ENCODE measurements at places on chromosomes 2 and 18.
A peak's percentile ranks its signal among the peaks of the same experiment; 100 is the strongest.

- no peak for DNase-seq
These were observed 15.2 kb downstream of the PAX3 start for GRCh38 chr2:222283634-222284033.

- no peak for DNase-seq
These were observed 41.3 kb upstream of the YPEL5 start for GRCh38 chr2:30105556-30105955.

DNA sequence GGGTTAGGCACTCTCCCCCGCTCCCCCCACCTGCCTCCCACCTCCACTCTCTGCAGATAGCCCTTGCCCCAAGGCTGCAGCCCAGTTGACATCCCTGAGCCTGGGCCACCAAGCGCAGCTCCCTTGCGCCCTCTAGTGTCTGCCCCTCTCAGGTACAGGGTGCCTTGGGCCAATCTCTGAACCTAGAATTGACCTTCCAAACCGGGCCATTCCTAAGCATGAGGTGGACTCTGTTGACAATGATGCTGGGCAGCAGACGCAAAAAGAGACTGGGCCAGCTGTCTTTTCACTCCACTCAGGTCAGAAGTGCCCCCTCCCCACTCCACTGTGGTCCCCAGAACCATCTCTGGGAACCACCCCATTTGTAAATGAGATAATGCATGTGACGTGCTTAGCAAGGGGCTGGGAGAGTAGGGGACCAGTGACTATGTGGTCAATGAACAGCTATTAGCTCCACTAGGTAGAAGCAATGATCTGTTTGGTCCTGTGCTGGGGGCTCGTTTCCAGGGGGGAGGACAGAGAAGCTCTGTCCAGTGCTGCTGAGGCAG is 43.3 kb upstream of the PLB1 start:
- DNase-seq, result peak; percentile 70

DNA sequence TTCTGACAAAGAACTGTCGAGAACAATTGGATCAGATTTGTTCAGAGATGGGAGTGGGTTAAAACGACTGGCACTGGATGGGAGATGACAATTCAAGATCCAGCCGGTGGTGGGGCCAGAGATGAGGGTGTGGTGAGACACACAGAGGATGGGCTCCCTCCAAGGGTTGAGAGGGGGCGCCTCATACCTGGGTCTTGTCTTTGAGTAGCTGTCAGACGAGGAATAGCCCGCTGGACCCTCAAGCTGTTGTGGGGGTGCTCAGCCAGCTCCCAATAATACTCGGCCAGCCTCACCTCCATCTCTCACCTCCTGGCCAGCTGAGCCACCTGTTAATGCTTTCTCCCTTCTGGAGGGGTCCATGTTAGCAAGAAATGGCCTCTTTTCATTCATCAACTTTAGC is 14.0 kb downstream of the INPP5D start:
- no peak for DNase-seq

GRCh38 chr18:64210401-64210949 is 61.6 kb upstream of the LINC00305 start:
- DNase-seq, result no peak

GRCh38 chr2:152549423-152549822 is 167.8 kb downstream of the PRPF40A start:
- DNase-seq, result no peak

DNA sequence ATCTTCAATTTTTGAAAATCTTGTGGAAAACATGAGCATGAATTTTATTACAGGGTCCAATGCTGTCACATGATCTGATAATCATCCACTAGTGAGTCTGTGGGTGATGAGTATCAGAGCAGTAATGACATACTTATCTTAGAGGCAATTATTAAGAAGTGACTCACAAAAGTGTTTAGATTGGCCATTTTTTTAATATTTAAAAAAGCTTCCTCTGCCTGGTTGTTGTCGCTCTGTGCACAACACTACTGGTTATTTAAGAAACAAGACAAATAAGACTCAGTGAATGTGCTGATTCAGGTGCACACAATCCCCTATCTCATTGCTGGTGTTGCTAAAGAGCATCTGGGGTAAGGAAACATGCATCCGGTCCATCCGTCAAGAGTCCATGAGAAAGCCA is 665.8 kb upstream of the ZEB2 start:
- DNase-seq, result no peak

DNA sequence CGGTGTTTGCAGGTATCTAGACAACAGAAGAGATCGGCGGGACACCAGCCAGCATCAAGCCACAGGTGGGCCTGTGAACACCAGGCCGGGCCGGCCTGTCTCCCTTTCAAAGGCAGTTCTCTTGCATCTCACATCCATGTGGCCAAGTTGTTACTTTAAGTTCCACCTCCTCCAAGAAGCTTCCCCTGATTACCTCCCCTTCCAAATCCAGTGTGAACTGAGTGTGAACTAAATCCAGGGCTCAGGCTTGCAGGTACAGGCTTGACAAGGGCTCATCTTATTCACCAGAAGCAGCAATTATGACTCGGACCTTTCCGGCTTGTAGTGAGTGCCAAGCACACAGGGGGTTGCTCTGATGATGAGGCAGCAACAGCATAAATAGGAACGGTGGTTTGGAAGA is 3.9 kb downstream of the CRACDL start:
- DNase-seq, result no peak

GRCh38 chr2:29066997-29067605 is 7.2 kb downstream of the PCARE start:
- no peak for DNase-seq

DNA sequence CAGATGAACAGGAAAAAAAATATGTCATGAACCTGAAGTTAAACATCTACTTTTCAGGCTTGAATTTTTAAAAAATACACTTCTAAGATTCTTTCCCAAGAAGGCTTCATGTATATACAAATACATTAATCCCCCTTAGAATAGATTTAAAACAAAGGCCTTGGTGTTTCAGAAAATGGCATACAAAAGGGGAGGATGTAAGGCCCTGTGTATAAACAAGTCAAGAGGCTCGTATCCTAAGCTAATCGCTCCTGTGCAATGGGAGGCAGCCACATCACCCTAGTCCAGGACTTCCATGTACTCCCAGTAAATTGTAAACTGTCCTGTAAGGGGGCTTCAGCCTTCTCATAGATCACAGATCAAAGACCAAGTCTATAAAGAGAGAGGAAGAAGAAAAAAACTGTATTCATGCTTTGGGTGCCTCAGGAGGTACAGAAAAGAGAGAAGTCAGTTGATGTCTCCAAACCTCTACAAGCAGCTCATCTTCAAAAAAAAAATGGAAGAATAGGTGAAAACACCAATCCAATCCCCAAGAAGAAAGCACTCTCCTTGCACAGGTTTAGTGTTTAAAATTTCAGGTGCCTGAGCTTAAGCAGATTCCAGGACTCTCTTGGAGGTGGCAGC is 53.9 kb downstream of the ANKRD44 start:
- no peak for DNase-seq

DNA sequence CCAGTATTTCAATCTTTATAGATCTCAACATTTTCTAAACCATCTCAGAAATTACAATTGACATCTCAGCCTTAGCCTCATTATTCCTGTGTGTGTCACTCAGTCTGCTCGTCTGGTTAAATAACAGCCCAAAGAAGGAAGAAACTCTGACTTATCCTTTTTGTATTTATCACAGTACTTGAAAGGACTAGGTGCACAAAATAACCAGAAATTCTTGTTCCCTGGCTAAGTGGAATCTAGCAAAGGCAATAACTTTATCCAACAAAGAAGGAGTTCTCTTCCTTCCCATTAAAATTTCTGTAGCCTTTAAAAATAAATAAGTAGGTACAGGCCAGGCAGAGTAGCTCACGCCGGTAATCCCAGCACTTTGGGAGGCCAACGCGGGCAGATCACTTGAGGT is 139.9 kb upstream of the PID1 start:
- no peak for DNase-seq

GRCh38 chr2:132438691-132439090 is 22.1 kb downstream of the GPR39 start:
- DNase-seq, result no peak

- no peak for DNase-seq
These were observed 102.3 kb upstream of the OSR1 start for GRCh38 chr2:19460761-19461160.

DNA sequence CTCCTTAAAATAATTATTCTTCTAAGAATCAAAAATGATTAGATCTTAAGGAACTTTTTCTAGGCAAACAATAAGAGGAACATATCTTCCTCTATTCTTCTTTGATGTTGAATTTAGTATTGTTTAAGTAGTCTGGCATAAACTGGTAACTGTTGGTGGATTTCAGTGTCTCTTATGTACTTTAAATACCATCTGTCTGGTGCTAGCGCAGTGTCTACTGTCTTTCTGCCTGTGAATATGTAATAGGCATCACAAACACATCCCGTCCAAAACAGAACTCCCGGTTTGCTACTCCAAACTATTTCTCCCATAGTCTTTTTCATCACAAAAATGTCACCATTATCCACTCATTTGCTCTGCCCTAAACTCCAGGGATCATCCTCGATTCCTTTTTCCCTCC is 281.7 kb downstream of the PHLPP1 start:
- no peak for DNase-seq

DNA sequence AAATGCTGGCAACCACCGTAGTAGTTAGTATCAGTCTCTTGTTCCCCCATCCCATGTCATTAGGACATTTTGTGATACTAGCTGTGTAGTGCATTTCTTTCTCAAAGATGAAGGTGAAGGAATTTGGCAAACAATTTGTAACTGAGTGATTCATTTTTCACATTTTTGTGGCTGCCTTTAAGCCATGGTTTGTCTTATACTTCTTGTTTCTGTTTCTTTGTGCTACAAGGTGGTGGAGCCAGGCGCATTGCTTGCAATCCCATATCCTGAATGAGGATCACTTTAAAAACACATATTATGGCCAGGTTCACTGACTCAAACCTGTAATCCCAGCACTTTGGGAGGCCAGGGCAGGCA is 40.6 kb downstream of the GPD2 start:
- DNase-seq, result no peak

- no peak for DNase-seq
These were observed 138.2 kb upstream of the NFATC1 start for GRCh38 chr18:79257480-79257879.

GRCh38 chr2:112173646-112174319 is 35.6 kb downstream of the FBLN7 start:
- DNase-seq, result no peak

DNA sequence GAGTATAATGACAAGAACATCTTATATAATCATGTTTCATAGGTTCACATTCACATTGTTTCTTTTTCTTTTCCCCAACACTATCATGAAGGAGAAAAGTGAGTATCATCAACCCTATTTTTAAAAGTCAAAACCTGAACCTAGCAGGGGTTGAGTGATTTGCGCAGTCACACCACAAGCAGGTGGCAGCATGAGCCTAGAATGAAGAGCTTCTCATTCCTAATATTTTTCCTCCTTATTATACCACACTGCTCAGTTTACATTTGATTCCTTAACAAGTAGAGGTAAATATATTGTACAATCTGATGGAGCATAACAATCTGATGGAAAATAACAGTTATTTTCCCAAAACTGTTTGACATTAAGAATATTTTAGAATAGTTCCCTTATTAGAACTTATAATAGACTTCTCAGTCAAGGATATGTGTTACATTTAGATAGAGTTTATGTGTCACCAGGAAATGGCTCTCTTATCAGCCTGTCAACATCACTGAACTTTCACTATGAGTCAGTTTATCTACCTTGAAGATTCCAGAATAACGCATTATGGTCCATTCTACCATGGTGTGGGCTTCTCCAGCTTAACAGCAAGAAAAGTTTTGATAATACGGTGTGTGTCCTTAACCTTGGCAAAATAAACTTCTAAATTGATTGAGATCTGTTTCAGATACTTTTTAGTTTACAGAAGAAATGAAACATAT is 119.5 kb downstream of the NEB start:
- no peak for DNase-seq

DNA sequence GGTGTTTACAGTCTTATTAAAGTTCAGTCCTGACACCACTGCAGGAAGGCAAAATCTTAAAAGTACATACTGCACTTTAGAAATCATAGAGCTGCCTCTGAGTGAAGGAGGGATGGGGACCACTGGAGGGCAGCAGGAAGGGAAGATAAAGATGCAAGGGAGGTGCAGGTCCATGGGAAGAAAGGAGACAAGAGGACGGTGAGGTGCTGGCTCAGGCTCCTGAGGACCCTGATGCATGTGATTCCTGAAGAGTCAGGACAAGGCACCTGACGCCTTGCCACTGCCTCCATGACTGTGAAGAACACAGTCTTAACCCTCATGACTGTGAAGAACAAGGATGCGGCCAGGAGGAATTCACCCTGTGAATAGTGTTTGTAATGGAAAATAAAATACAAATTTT is 116.2 kb upstream of the NPAS2 start:
- no peak for DNase-seq

GRCh38 chr2:239917125-239917956 is 107.8 kb downstream of the NDUFA10 start:
- no peak for DNase-seq

DNA sequence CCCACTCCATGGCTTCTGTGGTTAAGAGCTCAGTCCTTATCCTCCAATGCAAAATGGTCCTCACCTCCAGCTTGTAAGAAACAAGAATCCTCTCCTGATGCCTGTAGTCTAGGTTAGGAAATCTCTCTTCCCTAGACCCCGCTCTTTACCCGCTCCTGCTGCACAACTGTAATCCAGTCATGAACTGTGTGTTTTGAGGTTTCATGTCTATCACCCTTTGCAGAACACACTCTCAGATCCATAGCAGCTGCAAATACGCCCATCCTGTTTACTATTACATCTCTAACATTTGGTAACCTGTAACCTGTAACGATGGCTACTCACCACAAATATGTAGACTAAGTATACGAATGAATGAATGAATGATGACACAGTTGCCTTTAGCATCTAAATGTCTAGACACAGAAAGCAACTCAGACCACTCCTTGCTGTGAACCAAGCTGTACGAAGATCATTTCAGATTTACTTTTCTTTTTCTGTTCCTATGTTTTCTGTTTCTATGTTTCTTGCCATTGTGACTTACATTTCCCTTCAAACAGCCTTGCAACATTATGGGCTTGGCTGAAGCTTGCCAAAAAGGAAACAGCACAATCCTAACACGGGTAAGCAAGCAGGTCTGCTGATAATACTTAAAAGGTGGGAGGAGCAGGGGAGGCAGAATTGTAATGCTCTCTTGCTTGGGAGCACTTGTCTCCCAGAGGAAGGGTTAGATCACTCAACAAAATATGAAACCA is 53.7 kb downstream of the EPHA4 start:
- no peak for DNase-seq

DNA sequence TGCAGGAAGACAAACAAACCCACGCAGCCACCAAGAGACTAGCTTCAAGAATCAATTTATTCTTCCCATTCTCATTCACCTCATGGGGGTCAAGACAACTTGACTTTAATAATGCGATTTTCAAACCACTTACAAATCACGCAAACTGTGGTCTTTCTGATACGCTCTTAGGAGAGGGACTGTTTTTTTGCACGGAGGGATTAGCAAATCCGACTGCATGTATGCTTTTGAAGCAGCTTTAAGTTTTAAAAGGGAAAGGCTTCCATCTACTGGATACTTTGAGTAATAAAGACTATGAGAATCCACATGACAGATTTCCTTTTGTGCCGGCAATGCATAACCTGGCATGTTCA is 322.9 kb upstream of the KCNJ3 start:
- no peak for DNase-seq

GRCh38 chr2:61581716-61582115 is 43.6 kb upstream of the XPO1 start:
- no peak for DNase-seq
